ENCODE measurements at places on chromosomes 5 and 9. TPM values are rescaled to one million over a fixed set of nuclear protein-coding genes. Genes with fewer than 3 reads are reported as not detected.

TNFSF8 gene
- total RNA-seq = not detected

NME5 gene
- not detected for total RNA-seq

GAS1 gene
- 12.4 TPM for total RNA-seq

SLC46A2 gene
- not detected for total RNA-seq

PLCXD3 gene
- total RNA-seq = not detected

SPDL1 gene
- 65.6 TPM for total RNA-seq

PAX5 gene
- not detected for total RNA-seq

GDA gene
- not detected for total RNA-seq

PDE8B gene
- total RNA-seq = 0.62 TPM

MTX3 gene
- 7.1 TPM for total RNA-seq

TRIO gene
- total RNA-seq = 124 TPM

CACNA1B gene
- total RNA-seq = not detected

GPR21 gene
- not detected for total RNA-seq

CCDC192 gene
- total RNA-seq = not detected

SCGB3A2 gene
- total RNA-seq = not detected

VCP gene
- 120 TPM for total RNA-seq

ADRA1B gene
- 0.25 TPM for total RNA-seq

PLEKHG4B gene
- not detected for total RNA-seq

VCAN gene
- 36.9 TPM for total RNA-seq

MRPL50 gene
- 18.6 TPM for total RNA-seq

VLDLR gene
- total RNA-seq = 0.13 TPM

NEUROG1 gene
- total RNA-seq = not detected

CEL gene
- not detected for total RNA-seq

SHISAL2B gene
- total RNA-seq = not detected
